ENCODE measurements at places on chromosomes 2 and 18.

- DNase-seq, result no peak
Observed at GRCh38 chr2:22110244-22110651, 986.5 kb downstream of the TDRD15 start.

DNA sequence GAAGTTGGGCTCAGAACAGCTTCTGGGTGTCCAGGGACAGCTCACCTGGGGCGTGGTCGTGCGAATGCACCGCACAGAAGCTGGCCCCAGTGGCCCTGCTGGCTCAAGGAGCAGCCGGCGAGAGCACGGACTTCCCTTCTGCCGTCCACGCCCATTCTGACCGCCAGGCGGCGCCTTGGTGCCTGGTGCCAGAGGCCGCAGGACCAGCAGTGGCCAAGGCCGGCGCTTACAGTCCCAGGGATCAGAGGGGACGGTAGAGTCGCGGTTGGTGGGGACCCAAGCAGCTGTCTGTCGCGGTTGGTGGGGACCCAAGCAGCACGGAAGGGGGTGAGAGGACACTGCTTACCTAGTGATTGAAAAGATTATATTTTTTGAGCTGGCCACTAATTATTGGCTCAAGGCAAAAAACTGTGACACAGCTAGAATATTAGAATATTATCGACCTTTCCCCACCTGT lies 25.7 kb downstream of the NPPC start:
- DNase-seq, result no peak

GRCh38 chr2:108641756-108642155 lies 77.5 kb upstream of the RANBP2 start:
- DNase-seq, result no peak

DNA sequence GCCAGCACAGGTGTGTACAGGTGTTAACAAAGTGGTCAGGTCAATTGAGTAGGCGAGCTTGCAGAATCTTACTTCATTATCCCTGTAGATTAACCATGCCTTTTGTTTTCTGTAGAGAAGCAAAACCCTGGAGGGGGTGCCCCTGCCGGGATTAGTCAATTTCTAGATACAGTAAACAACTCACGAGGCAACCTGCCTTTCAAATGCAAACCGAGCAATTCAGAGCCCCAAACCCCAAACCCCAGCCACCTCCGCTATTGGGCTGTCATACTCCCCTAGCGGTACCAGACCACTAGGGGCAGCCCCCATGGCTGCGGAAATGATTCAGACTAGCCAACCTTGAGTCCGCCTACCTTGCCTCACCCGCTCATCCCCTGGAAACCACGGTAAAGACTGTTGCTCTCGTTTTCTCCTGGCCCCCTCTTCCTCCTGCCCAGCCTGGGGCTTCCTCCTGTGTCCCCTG lies 61.4 kb upstream of the KIF5C start:
- no peak for DNase-seq

DNA sequence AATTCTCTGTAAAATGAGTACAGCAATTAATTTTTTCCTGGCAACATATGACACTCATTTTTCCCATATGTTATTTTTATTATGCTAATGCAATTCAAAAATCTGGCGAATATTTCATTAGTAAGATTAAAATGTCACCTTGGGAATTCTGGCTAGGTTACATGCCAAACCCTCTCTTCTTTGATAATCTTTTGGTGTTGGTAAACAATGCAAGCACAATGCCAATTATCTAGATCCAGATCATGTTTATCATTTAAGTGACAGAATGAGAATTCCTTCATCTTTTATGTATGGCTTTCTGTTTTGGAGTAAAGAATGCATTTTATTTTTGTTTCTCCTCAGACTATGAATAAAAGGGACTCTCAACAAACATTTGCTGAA lies 33.7 kb downstream of the GPR75 start:
- no peak for DNase-seq

GRCh38 chr2:68878753-68879152 lies 7.6 kb upstream of the BMP10 start:
- DNase-seq, result no peak

GRCh38 chr18:10497206-10497749 lies 28.5 kb upstream of the NAPG start:
- no peak for DNase-seq

GRCh38 chr2:201777043-201777442 lies 3.7 kb downstream of the ALS2 start:
- DNase-seq, result no peak

GRCh38 chr2:44171018-44171417 lies 2.3 kb downstream of the PPM1B start:
- DNase-seq, result no peak

DNA sequence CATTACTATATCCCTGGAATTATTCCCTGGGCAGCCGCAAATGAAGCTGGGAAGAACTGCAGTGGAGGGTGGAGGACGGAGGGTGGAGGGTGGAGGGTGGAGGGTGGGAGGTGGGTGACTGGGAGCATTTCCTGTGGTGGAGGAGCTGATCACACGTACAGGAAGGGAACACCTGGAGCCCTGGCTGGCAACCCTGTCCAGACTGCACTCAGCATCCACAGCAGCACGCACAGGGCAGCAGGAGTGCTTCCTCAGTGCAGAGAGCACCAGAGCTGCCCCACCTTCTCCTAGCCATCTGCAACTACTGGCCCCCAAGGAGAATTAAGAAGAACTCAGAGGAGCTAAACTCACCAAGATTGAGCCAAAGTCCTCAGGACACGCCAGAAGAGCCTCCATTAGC lies 249.9 kb downstream of the EIPR1 start:
- DNase-seq, result no peak

GRCh38 chr2:170215021-170215420 lies 37.1 kb downstream of the MYO3B start:
- DNase-seq, result no peak

- DNase-seq, result no peak
Observed at GRCh38 chr18:48294899-48295585, 114.1 kb downstream of the ZBTB7C start.

GRCh38 chr18:24719791-24720190 lies 259.4 kb downstream of the HRH4 start:
- DNase-seq, result no peak

DNA sequence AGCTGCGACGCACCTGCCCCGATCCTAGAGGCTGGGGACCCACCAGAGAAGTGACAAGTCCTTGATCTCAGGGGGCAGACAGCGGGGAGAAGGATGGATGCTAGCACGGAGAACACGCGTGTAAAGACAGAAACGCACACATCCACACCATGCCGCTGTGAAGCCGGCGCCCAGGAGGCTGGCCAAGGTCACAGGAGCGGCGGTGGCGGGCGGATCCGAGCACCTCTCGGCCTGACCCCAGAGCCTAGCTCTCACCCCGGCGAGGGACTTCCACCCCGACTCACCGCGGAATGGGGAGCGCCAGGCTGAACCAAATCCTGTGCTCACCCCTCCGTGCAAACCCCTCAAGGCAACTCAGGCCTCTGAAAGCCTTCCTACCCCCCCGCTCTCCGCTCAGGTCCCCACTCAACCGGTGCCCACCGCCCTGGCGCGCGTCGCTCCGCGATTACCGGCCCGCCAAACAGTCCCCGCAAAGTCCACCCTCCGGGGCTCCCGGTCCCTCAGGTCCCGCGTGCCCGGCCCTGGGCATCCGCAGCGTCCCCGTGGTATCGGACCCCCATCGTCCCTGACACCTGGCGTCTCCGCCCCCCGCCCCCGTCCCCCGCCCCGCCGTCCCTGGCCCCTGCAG lies 460 bp upstream of the LRRFIP1 start:
- no peak for DNase-seq

GRCh38 chr2:48768669-48769068 lies 13.1 kb upstream of the LHCGR start:
- no peak for DNase-seq

DNA sequence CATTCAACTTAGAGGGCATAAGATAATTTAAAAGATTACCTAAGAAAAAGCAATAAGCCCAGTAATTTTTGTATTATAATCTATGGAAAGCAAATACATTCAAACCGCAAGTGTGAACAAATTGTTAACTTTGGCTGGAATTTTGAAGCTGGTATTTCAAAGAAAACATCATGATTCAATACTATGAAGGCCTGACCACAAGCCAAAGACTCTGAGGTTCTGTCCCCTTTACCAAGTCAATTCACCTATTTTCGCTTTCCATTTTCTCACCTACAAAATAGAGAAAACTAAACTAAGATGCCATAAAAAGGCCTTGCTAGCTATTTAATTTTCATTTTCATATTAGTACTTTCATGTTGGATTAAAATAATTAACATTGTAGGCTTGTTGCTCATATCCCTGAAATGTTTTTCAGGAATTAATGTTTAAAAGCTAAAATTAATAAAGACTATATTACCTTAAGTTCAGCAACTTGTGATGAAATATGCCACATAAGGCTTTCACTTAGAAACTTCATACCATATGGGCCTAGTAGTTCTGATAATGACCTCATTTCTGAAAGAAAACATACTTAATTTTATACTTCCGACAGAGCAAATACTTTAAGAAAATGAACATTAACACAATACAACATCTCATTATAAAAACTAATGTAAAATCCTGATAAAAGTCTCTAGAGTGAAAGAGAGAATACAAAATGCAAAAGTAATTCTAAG lies 85.7 kb upstream of the FRZB start:
- DNase-seq, result no peak

DNA sequence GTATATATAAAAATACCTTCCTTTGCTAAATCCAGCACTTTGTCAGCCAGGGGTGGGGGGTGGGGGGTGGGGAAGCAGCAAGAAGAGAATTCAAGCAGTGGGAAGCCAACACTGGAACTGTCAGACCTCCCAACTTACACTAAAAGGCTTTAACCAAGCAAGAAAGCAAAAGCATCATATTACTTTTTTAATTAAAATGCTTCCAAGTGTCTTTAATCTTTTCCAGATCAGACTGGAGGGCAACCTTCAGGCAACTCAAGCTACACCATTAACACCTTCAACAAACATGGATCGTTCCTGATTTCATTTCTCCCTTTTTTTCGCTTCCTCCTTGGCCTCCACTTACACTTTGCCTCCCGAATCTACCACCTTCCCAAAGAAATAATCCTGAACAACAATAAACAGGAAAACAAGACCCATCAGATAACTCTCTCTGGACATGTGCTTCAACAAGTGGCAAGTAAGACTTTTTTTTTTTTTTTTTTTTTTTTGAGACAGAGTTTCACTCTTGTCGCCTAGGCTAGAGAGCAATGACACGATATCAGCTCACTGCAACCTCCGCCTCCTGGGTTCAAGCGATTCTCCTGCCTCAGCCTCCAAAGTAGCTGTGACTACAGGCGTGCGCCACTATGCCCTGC lies 35.5 kb downstream of the ZNF521 start:
- no peak for DNase-seq

GRCh38 chr2:31710121-31710520 lies 129.4 kb upstream of the SRD5A2 start:
- DNase-seq, result no peak

DNA sequence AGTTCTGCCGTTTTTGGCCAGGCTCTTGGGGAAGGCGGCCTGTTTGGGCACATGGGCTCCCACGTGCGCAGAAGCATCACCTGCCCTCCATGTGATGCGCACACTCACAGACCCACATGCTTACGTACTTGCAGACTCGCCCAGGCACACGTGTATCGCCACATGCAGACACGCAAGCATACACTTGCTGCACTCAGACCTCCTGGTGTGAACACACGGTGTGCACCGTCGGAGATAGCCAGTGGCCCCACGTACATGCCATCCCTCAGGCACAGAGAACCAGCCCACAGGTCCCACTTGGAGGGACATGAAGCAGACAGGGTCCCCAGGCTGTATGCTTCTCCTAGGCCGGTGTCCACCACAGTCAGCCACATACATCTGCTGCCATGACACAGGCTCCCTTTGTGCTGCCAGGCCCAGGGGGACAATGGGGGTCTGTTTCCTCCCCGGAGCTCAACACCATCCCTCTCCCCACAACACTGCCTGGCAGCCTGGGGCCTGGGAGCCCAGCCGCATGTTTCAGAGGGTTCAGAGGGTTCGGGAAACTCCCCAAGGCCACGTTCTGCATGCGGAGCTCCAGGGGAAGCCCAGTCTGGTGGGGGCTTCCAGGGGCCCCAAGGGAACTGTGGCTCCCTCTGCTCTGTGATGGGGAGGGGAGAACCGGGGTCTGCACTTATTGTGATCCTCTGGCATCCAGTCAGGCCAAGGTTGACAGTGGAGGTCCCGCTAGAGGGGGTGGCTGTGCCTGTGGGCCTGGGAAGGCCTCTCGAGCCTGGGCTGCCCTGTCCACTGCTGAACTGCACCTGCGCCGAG lies 208.1 kb upstream of the HAAO start:
- DNase-seq, result no peak

DNA sequence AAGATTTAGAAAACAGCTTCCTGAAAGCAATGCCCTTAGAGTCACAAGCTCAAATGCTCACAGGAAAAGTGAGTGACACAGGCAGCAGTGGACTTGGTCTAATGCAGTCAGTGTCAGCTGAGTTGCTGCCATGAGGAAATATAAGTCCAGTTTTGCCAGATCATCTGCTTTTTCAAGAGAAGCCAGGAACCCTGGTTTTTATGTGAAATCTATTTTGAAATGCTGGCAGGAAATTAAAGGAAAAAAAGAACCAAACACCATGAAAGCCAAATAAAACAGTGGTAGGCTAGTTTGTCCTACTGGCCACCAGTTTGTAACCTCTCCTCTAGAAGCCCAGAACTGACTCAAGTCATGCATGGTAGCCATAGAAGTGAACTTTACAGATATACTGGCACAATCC lies 109.2 kb downstream of the THADA start:
- DNase-seq, result no peak

GRCh38 chr2:234952270-234953115 lies 676 bp downstream of the SH3BP4 start:
- no peak for DNase-seq

- no peak for DNase-seq
Observed at GRCh38 chr2:207252979-207253645, 87.4 kb upstream of the KLF7 start.

DNA sequence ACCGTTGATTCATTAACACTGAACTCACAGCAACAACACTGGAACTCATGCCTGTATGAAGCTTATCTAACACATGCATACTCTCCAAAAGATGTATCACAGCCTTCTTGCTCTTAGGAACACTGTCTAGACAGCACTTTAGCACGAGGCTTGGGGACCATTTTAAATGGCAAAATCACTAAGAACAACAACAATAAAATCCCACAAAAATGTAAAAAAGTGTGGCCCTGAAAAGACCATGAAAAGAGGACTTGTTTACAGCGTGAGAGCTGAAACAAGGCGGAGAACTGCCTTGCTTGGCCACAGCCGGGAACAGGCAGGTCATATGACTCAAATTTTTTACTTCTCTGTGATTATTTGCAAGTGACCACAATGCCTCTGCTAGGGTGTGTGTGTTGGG lies 48.1 kb downstream of the CHN1 start:
- DNase-seq, result no peak

- DNase-seq, result peak; percentile 23
Observed at GRCh38 chr2:145652571-145653545, 1132.9 kb upstream of the ZEB2 start.

GRCh38 chr18:22452226-22452668 lies 34.5 kb upstream of the CTAGE1 start:
- no peak for DNase-seq

- DNase-seq, result no peak
Observed at GRCh38 chr18:79275992-79276391, 119.7 kb upstream of the NFATC1 start.

- DNase-seq, result no peak
Observed at GRCh38 chr2:37711308-37711731, 39.9 kb upstream of the CDC42EP3 start.

Measured in urinary bladder (tissue), 4 donors.